Endothelial cell of umbilical vein (primary cell): ENCODE measurements at places on chromosomes 1 and 21.

DNA sequence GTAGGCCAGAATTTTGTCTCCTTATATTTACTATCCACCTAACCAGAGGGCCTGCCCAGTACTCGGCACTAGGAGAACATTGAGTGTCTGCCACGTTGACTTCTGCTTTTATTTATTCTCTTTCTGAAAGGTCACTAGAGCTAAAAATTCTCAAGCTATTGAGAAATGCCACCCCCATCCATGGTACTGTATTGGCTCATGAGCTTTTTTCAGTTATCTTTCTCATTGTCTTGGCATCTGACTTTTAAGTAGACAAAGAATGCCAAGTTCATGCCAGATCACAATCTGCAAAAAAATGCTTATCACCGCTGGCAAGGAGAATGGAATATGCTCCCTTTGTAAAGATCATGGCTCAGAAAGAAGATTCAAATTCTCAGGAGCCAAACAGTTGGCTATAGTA lies 49.8 kb upstream of the MROH9 start:
- no peak for DNase-seq

DNA sequence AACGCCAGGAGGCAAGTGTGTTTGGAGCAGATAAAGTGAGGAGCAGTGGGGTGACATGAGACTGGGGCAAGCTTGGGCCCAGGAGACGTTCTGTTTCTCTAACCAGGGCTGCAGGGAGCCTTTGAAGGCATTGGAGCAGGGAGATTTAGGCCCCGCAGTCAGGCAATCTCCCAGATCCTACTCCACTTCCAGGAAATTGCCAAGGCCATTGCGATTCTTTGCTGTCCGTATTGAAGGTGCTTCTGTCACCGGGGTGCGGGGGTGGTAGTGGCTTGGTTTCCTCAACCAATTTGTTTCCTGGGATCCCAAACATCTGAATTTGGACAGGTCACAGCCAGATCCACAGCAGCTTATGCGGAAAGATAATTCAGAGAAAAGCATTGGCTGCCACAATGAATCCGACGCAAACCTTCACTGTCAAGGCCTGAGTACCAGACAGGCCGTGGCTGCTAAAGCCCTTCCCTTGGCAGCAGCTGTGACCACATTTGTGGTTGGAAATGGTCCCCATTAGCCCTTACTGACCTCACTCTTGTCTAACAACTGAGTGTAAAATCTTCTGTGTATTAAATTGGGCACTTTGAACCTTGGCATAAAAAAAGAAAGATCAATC lies 385.6 kb downstream of the PTPRU start:
- DNase-seq: no peak

GRCh38 chr1:54846716-54847284 lies 40.2 kb downstream of the DHCR24 start:
- no peak for DNase-seq

GRCh38 chr1:202680586-202681352 lies 29.5 kb downstream of the SYT2 start:
- DNase-seq: no peak

DNA sequence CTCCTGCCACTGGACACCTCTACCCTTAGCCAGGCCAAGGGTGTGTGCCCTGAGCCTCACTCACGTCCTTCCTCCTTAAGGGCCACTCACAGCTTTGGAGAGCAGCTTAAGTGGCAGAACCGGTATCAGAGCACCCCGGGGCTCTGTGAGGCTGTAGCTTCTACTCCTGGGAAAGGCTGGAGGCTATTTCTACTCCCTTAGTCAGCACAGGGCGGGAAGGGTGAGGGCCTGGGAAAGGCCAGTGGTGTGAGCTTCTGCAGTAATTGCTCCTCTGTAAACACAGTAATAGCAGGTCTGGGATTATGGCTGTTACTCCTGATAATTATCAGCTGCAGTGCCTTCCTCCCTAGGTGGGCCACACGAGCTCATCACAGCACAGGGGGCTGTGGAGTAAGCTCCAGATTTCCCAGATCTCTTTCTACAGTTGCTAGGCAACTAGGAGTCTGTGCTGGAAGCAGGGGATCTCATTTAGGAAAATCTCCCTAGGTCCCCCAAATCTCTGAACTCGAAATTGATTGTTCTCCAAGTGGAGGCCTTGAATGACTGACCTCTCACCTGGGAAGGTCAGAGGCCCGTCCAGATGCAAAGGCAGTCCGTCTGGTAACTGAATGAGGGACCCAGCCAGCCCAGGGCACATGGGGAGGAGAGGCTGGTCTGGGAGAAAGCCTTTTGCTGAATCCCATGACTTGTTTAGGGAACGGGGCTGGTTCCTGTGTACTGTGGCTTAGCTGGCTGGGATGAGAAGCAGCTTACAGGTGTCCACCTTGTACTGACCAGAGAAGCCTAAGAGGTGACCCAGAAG lies 29.3 kb downstream of the IER5 start:
- DNase-seq: no peak

DNA sequence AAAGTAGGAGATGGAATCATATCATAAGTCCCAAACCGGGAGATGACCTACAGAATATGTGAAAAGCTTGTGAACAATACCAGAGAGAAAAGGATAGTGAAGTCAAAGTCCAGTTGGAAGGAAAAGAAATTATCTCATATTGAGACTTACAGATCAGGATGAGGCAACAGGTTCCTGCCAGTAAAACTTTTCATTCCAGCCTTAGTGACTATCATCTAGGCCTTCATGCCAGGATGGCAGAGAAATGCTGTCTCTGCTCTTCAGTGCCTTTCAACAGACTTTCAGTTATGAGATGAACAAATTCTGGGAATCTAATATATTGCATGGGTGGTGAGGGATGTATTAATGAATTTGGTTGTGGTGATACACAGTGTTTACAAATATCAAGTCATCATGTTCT lies 52.3 kb downstream of the NTMT2 start:
- no peak for DNase-seq

GRCh38 chr1:162169031-162169790 lies 99.7 kb downstream of the NOS1AP start:
- DNase-seq: peak; percentile 8

DNA sequence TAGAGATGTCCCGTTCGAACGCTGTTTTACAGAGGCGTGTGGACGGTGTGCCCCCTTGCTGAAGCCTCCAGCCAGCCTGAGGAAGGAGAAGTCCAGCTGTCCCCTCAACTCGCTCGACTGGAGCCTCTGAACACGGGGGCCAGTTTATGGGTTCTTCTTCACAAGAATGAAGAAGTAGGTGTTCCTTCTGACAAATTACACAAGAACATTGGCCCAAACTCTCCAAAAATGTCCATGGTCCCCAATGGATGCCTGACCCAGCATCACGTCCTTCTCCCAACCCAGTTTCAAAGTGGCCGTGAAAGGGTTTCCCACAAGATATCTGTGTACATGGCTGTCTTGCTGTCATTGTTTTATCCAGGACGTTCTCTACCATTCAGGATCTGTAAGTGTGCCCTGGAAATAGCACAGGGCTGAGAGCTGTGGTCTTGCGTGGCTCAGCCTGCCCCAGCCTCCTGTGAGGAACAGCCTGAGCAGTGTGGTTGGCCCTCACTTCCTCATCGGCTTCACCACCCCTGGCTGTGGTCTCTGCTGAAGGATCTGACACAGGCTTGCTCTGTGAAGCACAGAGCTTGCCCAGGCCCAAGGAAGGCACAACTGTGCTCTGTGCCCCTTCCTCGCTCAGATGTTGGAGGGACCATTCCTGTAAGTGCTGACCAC lies 1.0 kb upstream of the S100B start:
- DNase-seq: no peak

DNA sequence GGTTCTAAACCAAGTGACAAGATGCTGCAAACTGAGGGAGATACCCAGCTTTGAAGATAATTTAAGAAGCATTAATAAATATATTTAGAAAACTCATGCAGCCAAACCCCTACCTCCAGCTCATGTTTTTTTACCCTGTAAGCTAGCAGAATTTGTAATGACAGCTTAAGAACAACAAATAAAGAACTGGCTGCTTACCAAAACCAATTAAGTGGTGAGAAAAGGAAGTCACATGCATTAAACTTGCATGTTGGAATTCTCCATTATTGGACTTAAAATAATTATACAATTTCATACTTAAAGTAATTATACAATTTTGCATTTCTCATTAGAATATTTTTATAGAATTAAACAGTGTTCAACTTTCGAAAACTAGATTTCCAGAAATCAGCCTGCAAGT lies 75.6 kb upstream of the CNIH3 start:
- DNase-seq: peak; percentile 69

DNA sequence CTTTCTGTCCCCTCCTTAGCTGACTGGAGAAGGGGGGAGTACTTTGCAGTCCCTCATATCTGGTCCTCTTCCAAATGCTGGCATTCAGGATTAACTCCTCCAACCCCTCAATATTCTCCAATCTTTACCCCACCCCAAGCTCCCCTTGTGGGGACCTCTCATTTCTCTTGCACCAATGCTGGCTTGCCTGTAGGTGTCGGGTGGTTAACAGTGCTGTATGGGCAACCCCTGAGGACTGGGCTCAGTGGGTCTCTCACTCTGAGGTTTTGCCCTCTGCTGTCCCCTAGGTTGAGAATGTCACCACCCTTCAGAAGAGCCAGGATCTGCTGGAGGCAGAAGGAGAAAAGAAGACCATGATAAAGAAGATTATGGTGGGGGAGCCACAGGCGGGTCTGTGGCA lies 27.0 kb downstream of the MROH7 start:
- no peak for DNase-seq

GRCh38 chr1:27856561-27857343 lies 15.6 kb upstream of the THEMIS2 start:
- DNase-seq: no peak

- DNase-seq: no peak
These were observed 55.2 kb downstream of the MT1HL1 start for GRCh38 chr1:236948996-236949395.

DNA sequence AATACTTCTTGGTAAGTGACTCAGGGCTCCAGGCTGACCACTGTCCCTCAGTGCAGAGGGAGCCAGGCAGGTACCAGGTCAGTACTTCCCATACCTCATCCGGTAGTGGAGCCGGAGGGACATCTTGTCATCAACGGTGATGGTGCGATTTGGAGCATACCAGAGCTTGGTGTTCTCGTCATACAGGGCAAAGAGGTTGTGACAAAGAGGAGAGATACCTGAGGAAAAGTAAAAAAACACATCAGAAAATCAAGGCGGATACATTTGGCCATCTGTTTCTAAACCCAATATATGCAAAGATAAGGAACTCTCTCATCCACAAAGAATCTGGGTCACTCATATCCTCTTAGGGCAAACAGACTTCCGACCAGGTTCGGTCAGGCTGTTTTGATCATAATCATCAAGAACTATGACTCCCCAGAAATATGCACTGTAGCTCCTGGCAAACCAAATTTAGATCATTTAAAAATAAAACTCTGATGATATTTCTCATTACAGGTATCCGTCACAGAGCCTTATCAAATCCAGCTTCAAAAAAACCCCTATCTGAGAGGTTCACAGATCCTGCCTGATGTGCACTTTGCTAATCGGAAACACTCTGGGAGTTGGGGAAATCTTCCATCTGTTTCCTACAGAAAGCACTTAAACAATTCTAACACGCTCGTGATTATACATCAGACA lies 87.3 kb downstream of the JAK1 start:
- DNase-seq: peak; percentile 84

DNA sequence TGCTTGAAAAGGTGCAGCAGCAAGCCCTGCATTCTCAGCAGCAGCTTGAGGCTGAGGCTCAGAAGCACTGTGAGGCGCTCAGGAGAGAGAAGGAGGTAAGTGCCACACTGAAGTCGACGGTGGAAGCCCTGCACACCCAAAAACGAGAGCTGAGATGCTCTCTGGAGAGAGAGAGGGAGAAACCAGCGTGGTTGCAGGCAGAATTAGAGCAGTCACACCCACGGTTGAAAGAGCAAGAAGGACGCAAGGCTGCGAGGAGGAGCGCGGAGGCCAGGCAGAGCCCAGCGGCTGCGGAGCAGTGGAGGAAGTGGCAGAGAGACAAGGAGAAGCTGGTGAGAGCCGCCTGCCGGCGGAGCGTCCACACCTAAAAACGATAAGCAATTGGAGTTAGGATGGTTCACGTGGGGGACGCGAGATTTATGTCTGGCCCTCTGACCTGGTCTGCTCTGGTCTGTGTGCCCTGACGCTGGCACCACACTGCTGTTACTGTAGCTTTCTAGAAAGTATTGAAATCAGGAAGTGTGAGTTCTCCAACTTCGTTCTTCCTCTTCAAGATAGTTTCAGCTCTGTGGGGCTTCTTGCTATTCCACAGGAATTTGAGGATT lies 26.7 kb upstream of the DIP2A start:
- no peak for DNase-seq

GRCh38 chr1:235960809-235961208 lies 94.1 kb upstream of the LYST start:
- DNase-seq: no peak

GRCh38 chr1:47843059-47843458 lies 154.1 kb downstream of the TRABD2B start:
- DNase-seq: no peak

DNA sequence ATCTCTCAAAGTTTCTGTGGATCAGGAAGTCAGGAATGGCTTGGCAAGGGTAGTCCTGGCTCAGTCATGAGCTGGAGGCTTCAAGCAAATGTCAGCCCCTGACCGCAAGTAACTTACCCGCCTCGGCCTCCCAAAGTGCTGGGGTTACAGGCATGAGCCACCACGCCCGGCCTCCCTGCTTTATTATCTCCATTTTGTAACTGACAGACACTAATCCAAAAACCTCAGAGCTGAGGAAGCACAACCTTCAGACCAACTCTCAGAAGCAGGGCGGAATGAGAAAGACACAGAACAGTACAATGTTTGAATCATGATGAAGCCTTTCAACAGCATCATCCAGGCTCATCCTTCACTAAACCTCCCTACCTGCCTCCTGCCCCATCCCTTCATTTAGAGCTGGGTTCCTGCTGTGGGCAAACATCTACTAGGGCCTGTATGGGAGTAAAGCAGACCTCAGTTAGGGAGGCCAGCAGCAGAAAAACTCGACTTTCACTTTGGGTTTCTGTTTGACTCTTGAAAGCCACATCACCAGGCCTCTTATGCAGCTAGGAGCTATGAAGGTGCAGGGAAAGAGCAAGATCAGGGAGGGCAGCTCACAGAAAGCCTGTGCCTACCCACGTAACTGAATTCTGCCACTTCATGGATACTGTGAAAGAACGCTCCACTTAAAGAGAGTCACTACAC lies 84.4 kb upstream of the RAB4A start:
- DNase-seq: no peak

DNA sequence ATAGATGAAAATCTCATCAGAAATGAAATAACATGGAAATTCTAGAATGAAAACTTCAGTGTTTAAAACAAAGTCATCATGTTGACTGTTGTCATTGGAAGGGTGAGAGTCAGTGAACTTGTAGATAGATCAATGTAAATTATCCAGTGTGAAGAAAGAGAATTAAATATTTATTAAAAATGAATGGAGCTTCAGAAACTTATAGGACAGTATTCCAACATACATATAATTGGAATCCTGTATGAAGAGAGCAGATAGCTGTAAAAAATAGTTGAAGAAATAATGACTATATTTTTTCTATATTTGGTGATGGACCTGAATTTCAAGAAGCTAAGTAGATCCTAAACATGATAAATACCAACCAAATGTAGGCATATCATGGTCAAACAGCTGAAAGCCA lies 60.0 kb downstream of the MAN1A2 start:
- no peak for DNase-seq

- DNase-seq: no peak
These were observed 1.6 kb upstream of the BARHL2 start for GRCh38 chr1:90718411-90719329.
